Camera-type eye (tissue), 1 donor: ENCODE measurements at places on chromosomes 12 and 14. TPM values are rescaled to one million over a fixed set of nuclear protein-coding genes. Genes with fewer than 3 reads are reported as not detected.

KRT6B gene
- 1.2 TPM for total RNA-seq

BHLHE41 gene
- 8.6 TPM for total RNA-seq

TRHDE gene
- total RNA-seq, result 23.5 TPM

ZCRB1 gene
- 29.8 TPM for total RNA-seq

UNG gene
- total RNA-seq, result 31.3 TPM

CPNE6 gene
- total RNA-seq, result 5.9 TPM

RTL1 gene
- total RNA-seq, result 0.49 TPM

HOXC9 gene
- not detected for total RNA-seq

PPFIA2 gene
- total RNA-seq, result 107 TPM

ITGA7 gene
- 54.5 TPM for total RNA-seq

NKX2-1 gene
- total RNA-seq, result not detected

TTC5 gene
- total RNA-seq, result 30.5 TPM

CDKN3 gene
- total RNA-seq, result 12.8 TPM

TULP3 gene
- 22.8 TPM for total RNA-seq

CLEC4A gene
- total RNA-seq, result 1.2 TPM

KIF5A gene
- total RNA-seq, result 30.1 TPM

KRT2 gene
- not detected for total RNA-seq

HOXC5 gene
- total RNA-seq, result not detected

PTPRR gene
- 18.5 TPM for total RNA-seq

GPR68 gene
- 2.1 TPM for total RNA-seq

CIROP gene
- not detected for total RNA-seq

OR11H12 gene
- total RNA-seq, result not detected

SERPINA10 gene
- not detected for total RNA-seq
